Uterus (tissue), 4 donors: ENCODE measurements at places on chromosomes 1 and 21. TPM values are rescaled to one million over a fixed set of nuclear protein-coding genes. Genes with fewer than 3 reads are reported as not detected.
A peak's percentile ranks its signal among the peaks of the same experiment; 100 is the strongest.

Gene ANGEL2
- 58.2 TPM for total RNA-seq

Gene GFI1
- total RNA-seq, result not detected

Gene SPRR2A
- total RNA-seq, result not detected

Gene ASCL5
- not detected for total RNA-seq

Gene CGN
- 0.29 TPM for total RNA-seq

Gene SPATA45
- total RNA-seq, result not detected

Gene GORAB
- total RNA-seq, result 3.1 TPM

Gene CD48
- total RNA-seq, result 1.5 TPM

Gene CDA
- 2.3 TPM for total RNA-seq

Gene CYP4A11
- total RNA-seq, result 1.0 TPM

Gene ARTN
- 0.48 TPM for total RNA-seq

Gene RXFP4
- not detected for total RNA-seq

Gene LCE3D
- total RNA-seq, result not detected

DNA sequence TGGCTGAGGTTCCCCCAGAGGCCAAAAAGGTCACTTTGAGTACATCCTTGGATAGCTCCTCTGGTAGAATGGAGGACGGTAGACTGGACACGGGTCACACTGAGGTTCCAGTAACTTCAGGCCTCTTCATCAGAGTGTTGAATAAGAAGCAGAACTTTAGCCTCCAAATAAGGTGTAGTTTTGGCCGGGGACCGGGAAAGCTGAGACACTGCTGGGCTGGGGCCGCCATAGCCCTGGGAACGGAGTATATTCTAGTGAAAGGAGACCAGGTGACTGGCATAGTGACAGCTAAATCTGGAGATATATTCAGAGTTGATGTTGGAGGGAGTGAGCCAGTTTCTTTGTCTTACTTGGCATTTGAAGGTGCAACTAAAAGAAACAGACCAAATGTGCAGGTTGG, 84.1 kb downstream of the EVA1C start:
- peaks cover 6% of the 10 kb centered on the region for H3K4me1 ChIP-seq
- no peak overlapping the region for H3K27ac ChIP-seq
- DNase-seq, result no peak
- H3K4me3 ChIP-seq, result no peak overlapping the region
- no peaks in the 10 kb centered on the region for H3K27me3 ChIP-seq
- H3K36me3 ChIP-seq, result no peaks in the 10 kb centered on the region

DNA sequence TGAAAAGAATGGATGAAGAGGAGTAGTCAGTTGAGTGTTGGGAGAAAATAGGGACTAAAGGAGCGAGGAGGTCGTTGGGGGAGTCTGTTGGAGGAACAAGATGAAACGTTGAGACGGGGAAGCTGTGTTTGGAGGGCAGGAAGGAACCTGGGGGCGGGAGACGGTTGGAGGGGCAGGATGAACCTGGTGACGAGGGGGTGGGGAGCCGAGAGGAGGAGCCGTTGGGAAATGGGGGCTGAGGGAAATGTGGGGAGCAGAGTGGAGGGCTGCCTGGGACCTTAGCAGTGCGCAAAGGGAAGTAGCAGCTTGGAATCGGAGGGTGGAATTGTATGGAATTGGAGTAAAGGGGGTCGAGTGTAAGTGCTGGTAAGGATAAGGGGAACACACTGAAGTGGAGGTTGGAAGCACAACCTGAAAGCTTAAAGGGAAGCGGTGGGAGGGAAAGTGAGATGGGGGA, 630 bp downstream of the MTF2 start:
- H3K4me1 ChIP-seq, result no peaks in the 10 kb centered on the region
- H3K27me3 ChIP-seq, result no peaks in the 10 kb centered on the region
- peak overlapping the region; percentile 71 for H3K4me3 ChIP-seq
- peak; percentile 22 for DNase-seq
- H3K27ac ChIP-seq, result peak overlapping the region; percentile 91

DNA sequence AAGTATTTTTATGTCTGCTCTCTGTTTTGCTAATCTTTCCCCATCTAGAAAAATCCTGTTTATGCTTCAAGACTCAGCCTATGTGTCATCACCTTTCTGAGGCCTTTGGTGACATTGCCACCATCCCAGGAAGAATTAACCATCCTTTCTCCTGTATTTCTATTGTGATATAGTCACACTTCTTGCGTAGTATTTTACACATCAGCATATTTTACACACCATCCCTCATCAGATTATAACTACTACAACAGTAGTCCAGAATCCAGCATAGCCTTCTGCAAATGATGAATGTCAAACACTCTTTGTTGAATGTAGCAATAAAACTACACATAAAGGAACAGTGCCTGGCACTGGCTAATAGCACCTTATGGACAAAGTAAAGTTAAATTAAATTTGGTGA, 275.3 kb upstream of the C1orf87 start:
- H3K27ac ChIP-seq, result no peak overlapping the region
- no peaks in the 10 kb centered on the region for H3K36me3 ChIP-seq
- no peak for DNase-seq
- no peaks in the 10 kb centered on the region for H3K27me3 ChIP-seq
- no peak overlapping the region for H3K4me3 ChIP-seq
- no peaks in the 10 kb centered on the region for H3K4me1 ChIP-seq

DNA sequence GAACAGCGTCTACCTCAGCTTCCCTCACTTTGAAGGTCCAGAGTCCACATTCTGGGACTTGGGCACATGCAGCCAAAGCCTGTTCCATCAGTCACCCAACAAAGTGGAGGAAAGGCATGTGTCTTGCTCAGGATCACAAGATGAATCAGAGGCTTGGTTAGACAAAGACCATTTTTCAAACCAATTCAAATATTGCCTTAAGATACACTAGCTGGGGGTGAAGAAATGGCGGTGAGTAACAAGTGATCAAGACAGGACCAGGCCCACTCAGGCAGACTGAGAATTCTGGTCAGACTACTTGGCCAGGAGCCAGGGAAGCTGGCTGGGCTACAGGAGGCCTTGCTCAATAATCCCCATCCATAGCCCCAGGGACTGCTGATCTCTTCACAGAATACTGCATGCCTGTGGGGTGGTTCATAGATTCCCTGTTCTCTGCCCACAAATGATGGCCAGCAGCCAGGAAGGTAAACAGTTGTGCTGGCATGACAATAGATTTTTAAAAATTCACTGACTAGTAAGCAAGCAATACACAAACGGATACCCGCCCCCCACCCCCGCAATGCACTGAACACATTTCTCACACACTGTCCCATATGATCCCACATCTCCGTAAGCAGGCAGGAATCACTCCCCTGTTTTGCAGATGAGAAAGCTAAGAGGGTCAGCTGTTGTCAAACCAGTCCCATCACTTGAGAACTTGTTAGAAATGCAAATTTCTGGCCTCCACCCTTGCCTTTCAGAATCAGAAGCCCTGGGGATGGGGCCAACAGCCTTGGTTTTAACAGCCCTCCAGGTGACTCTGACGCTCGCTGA, 27.2 kb downstream of the ERI3 start:
- H3K27me3 ChIP-seq, result no peaks in the 10 kb centered on the region
- H3K4me3 ChIP-seq, result no peak overlapping the region
- no peaks in the 10 kb centered on the region for H3K36me3 ChIP-seq
- no peaks in the 10 kb centered on the region for H3K4me1 ChIP-seq
- H3K27ac ChIP-seq, result peak overlapping the region; percentile 11

GRCh38 chr1:2555634-2556276, 416 bp upstream of the TNFRSF14 start:
- DNase-seq, result peak; percentile 85
- H3K27me3 ChIP-seq, result no peaks in the 10 kb centered on the region
- peaks cover 7% of the 10 kb centered on the region for H3K4me1 ChIP-seq

DNA sequence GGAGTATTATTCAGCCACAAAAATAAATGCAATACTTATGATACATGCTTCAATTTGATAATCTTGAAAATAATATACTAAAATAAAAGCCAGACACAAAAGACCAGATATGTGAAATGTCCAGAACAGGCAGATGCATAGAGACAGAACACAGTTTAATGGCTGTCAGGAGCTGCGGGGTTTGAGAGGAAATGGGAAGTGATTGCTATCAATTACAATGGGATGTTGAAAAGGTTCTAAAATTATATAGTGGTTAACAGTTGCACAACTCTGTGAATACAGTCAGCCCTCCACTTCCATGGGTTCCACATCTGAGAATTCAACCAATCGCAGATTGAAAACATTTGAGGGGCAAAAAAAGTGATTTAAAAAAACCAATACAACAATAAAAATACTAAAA, 54.0 kb downstream of the LTN1 start:
- H3K27me3 ChIP-seq, result no peaks in the 10 kb centered on the region
- no peaks in the 10 kb centered on the region for H3K4me1 ChIP-seq

DNA sequence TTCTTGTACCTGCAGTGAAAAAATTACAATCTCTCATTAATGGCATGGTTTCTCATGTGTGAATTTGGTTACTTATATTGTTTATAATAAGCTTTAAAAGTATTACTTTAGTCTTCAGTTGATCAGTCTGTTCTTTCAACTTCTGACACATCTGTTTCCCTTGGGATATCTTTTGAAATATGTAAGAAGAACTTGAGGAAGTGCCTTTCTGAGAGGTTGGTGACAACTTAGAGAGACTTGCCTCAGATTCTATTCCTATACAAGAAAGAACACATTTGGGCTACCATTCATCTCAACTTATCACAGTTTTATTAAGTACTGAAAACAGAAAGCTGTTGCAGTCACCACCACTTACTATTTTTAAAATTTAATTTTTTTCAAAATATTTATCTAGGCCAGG, 8.1 kb downstream of the AKNAD1 start:
- H3K36me3 ChIP-seq, result no peaks in the 10 kb centered on the region
- H3K27me3 ChIP-seq, result no peaks in the 10 kb centered on the region
- H3K4me3 ChIP-seq, result no peak overlapping the region
- no peak for DNase-seq
- no peaks in the 10 kb centered on the region for H3K4me1 ChIP-seq

GRCh38 chr1:158246650-158247049, 7.6 kb upstream of the CD1A start:
- DNase-seq, result no peak
- no peaks in the 10 kb centered on the region for H3K4me1 ChIP-seq
- H3K27ac ChIP-seq, result no peak overlapping the region
- H3K27me3 ChIP-seq, result no peaks in the 10 kb centered on the region
- H3K4me3 ChIP-seq, result no peak overlapping the region

DNA sequence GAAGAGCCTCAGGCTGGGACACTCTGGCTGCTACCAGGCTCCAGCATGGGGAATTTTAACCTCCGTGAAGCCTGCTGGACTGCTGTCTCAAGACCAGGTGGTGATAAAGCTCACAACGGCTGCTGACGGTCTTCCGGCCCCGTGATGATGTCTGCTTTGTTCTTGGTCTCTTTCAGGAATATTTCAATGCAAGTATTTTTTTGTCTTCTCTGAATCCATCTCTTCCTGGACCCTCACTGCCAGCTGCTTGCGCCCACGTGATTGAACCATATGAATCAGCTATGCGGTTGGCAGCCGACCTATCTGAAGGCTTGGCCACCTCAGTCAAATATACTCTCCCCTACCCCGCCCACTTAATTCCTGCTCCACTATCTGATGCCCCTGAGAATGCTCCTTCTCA, 14.6 kb upstream of the SLC6A17 start:
- H3K27ac ChIP-seq, result no peak overlapping the region
- no peaks in the 10 kb centered on the region for H3K4me1 ChIP-seq
- H3K27me3 ChIP-seq, result peaks cover 11% of the 10 kb centered on the region
- H3K4me3 ChIP-seq, result no peak overlapping the region
- no peaks in the 10 kb centered on the region for H3K36me3 ChIP-seq

- no peak for DNase-seq
- no peaks in the 10 kb centered on the region for H3K27me3 ChIP-seq
- no peaks in the 10 kb centered on the region for H3K4me1 ChIP-seq
- no peaks in the 10 kb centered on the region for H3K36me3 ChIP-seq
- H3K4me3 ChIP-seq, result no peak overlapping the region
- H3K27ac ChIP-seq, result no peak overlapping the region
Measured at GRCh38 chr1:195590649-195591048, 1017.6 kb downstream of the KCNT2 start.

- H3K27me3 ChIP-seq, result no peaks in the 10 kb centered on the region
- no peaks in the 10 kb centered on the region for H3K36me3 ChIP-seq
- no peak overlapping the region for H3K27ac ChIP-seq
- no peak overlapping the region for H3K4me3 ChIP-seq
Measured at GRCh38 chr1:3629561-3630160, 4.8 kb downstream of the TPRG1L start.

DNA sequence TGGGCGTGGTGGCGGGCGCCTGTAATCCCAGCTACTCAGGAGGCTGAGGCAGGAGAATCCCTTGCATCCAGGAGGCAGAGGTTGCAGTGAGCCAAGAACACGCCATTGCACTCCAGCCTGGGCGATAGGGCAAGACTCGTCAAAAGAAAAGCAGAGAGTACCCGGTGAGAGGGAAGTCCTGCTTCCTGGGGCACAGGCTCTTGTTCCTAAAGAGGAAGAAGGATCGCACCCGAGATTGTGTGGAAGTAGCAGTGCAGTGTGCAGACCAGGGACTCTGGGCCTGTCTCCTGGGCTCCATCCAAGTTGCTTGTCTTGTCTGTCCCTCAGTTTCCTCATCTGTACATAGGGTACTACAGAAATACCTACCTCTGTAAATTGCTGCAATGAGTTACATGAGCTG, 29.6 kb downstream of the NBPF3 start:
- no peak overlapping the region for H3K27ac ChIP-seq
- no peaks in the 10 kb centered on the region for H3K4me1 ChIP-seq
- no peaks in the 10 kb centered on the region for H3K36me3 ChIP-seq
- H3K27me3 ChIP-seq, result no peaks in the 10 kb centered on the region

GRCh38 chr1:30318864-30319718, 404.3 kb downstream of the MATN1 start:
- no peak overlapping the region for H3K27ac ChIP-seq
- H3K36me3 ChIP-seq, result no peaks in the 10 kb centered on the region
- no peaks in the 10 kb centered on the region for H3K4me1 ChIP-seq
- no peaks in the 10 kb centered on the region for H3K27me3 ChIP-seq
- no peak for DNase-seq

DNA sequence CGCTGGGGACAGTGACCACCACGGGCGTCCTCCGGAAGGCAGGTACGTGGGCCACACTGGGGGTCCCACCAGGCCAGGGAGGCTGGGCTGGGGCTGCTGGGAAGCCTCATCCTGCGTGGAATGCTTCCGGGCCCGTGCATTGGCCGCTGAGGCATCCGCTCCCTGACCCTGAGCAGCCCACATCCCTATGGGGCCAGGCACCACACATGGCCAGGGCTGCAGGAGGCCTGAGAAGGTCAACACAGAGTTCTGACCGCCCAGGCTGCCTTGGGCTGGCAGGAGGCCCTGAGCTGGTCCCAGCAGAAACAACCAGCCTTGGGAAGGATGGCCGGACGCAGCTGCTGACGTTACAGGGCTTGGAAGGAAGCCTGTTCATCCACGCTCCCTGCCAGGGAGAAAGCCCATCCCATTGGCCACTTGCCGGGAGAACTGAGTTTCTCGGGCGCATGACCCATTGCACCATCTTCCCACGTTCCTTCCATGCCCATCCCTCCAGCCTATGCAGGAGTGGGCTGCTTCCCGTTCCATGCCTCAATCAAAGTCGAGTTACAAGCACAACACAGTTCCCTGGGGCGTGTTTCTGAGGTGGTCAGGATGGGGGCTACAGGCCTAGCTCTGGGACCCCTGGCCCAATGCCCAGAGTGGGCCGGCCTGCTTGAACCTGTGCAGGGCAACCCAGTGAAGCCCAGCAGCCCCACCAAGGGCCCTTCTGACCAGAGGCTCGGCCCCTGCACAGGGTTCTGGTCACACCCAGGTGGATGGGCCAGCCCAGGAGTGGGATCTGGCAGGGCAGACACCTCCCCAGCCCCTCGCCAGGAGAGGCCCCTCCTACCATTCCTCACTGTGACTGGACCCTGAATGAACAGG, 31.7 kb downstream of the TRIM11 start:
- H3K27me3 ChIP-seq, result no peaks in the 10 kb centered on the region
- no peaks in the 10 kb centered on the region for H3K4me1 ChIP-seq
- no peak overlapping the region for H3K4me3 ChIP-seq
- H3K27ac ChIP-seq, result peak overlapping the region; percentile 77
- H3K36me3 ChIP-seq, result no peaks in the 10 kb centered on the region
